ENCODE measurements at places on chromosomes 1 and 21.

DNA sequence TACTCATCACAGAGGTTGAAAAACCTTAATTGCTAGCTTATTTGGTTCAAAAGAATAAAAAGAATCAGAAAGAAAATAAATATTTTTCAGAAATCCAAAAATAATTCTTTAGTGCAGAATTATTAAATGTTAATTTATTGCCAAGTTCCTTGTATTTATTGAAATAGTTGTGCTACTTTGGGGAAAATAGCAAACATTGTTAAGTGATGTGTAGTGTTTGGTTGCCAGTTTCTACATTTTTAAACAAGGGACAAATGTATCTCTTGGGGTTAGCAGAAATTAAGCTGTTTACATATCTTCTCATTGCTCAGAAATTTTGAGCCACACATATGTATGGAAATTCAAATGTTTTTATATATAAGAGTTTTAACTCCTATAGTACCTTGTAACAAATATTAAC is 775.0 kb downstream of the USP25 start:
- DNase-seq, result no peak

DNA sequence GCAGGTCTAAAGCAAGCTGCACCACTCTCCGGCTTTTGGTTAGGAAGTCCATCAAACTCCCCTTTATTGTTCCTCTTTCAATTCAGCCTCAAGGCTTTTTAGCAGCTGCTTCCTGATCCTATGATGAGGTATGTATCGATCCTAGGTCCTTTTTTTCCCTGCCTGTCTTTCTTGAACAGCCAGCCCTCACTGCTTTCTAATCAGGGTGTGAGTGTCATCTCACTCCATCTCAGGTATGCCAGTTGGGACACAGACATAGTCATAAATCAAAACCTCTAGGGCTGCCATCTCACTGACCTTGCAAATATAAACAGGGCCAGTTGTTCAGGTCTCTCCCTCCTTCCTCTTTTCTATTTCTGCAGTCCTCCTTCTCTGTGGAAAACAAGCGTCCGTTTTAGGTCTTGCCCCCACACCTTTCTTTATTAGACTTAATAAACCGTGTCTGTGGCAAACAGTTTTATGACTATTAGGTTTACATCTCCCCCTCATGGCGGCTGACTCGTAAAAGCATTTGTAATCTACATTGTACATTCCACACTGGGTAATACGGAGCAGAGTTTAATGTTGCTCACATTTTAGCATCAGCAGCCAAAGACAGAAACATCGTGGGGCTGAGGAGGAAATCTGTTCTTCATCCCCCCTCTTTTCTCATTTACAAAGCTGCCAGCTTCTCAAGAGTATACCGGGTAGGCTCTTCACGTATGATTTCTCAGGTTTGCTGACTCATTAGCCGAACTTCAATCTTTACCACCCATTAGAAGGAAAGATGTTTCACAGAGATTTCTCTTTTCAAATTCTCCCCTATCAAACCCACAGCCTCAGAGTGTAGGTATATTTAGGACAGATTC is 11.6 kb downstream of the STYXL2 start:
- no peak for DNase-seq

- no peak for DNase-seq
Measured at GRCh38 chr1:31228986-31229385, 10.7 kb downstream of the NKAIN1 start.

- no peak for DNase-seq
Measured at GRCh38 chr21:46250146-46250725, 21.7 kb upstream of the LSS start.

DNA sequence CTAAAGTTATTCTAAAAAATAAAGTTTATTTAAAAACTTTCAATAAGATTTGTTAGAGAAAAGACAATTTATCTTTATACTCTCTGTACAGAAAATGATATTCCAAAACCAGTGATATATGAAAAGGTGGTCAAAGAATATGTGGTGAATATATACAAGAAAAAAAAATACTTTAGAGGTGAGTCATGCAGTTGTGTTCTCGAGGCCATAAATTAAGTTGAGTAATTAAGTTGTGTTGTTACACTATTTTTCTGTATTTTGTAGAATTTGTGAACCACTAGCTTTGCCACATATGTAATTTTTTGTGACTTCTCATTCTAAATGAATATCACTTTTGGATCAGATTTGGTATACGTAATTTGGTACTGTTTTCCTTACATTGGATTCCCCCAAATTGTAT is 23.6 kb upstream of the DUSP10 start:
- DNase-seq, result no peak

DNA sequence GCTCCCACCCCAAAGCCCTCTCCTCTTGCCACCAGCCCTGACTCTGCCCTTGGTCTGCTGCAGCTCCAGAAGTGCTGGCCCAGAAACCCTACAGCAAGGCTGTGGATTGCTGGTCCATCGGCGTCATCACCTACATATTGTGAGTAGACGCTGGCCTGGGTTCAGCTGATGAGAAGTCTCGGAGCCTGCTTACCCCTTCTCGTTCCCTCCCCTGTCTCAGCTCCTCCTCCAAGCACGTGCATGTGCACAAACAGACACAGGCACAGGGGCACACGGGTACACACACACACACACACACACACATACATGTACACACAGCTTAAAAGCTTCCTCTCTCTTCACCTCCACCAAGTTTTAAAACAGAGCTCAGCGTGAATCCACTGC is 24.3 kb downstream of the CAMK1G start:
- no peak for DNase-seq

GRCh38 chr1:35544976-35545375 is 12.2 kb downstream of the KIAA0319L start:
- DNase-seq, result no peak

GRCh38 chr1:7640920-7641585 is 130.0 kb upstream of the VAMP3 start:
- no peak for DNase-seq

DNA sequence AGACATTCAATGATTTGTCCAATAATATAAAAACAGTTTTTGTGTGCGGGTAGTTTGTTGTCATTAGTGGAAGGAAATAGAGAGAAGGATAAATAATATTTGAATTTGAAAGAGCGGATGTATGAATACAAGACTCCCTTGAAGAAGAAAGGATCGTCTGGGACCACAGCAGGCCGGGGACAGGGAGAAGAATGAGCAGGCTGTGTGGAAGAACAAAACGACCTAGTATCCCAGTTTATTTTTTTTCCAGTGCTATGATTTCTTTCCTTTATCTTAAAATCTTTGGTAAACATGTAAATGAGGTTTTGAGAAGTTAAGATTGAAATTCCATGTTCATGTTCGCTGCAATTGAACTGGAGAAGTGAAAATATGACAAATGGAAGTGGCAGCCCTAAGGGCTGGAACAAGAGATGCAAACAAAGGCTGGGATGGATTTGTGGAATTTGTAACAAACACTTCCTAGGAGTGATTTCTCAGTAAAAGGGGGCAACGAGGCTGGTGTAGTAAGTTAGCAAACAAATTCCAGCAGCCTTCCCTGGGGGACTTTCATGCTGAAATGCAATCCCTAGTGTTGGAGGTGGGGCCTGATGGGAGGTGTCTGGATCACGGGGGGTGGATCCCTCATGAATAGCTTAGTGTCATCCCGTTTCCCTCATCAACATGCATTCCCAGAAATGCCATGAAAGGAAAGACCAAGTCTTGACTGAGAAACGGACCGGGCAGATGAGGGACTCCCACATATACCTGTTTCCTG is 10.2 kb upstream of the IFI16 start:
- no peak for DNase-seq

GRCh38 chr1:119086830-119087229 is 53.6 kb downstream of the WARS2 start:
- no peak for DNase-seq

DNA sequence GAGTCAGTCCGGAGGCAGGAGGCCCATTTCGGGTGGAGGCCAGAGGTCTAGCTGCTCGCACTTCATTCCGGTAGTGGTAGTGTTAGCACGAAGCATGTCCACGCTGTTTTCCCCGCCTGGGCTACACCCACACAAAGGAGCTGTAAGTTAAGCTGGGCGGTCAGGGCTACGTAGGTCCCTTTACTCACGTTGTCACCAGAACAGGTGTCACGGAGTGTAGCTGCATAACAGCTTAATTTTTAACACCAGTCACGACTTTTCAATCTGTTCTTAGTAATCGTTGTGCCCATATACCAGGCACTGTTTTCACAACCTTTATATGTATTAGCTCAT is 15.6 kb downstream of the HLX start:
- no peak for DNase-seq

- no peak for DNase-seq
Measured at GRCh38 chr1:54575605-54576290, 27.7 kb downstream of the ACOT11 start.

- no peak for DNase-seq
Measured at GRCh38 chr1:235304549-235305451, 23.2 kb downstream of the ARID4B start.

DNA sequence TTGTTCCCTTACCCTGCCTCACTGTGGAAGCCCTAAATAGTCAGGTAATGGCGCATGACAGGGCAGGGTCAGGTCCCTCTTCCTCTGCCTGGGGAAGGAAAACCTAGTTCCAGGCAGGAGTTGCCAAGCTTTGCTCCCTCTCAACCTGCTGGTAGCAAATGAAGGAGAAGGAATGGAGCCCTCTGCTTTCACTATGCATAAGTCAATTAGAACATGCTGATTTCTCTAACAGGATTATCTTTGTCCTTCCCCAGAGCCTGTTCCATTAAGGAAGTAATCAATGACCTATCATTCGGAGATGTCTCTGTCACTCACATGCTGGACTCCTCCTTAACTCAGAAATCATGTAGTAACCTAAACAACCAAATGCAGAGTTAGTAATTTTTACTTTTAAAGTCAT is 161.8 kb upstream of the NFIA start:
- DNase-seq, result no peak

DNA sequence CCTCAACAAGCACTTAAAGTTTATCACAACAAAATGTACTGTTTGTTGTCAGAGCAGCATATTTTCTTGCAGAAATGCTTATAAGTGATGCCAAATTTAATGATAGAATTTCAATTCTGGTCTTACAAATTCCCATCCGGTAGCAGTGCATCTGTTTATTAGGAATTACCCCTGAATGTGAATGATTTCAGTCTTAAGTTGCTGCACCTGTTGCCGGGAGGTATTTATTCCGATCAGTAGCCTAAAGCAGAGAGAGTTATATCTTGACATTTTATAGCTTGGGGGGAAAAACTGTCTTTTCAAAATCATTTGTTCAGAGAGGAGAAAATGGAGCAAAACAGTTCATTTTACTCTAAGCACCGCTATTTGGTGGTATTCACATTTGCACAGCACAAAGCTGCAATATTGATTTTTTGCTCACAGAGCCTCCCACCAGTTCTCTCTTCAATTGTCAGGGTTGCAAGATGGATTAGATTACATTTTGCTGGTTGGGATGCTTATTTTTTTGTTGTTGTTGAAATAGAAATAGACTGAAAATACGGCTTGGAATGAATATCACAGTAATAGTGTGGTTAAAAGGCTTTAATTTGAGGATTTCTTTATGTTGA is 98.6 kb downstream of the ADGRL2 start:
- no peak for DNase-seq

GRCh38 chr1:94597701-94598100 is 56.1 kb upstream of the F3 start:
- no peak for DNase-seq

DNA sequence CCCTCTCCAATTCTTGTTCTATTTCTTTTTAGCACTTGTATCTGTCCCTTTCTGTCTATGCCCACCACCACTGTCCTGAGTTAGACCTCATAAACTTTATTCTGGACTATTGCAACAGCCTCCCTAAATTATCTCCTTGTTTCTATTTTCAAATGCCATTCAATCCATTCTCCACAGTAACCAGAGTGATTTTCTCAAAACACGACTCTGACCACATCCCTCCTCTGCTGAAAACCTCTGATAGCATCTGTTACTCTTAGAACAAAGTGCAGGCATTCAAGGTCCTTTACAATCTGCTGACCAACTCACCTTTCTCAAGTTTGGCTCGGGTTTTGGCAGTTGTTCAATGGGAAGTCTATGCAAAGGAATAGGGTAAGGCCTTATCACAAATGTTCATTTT is 22.8 kb upstream of the GPX7 start:
- no peak for DNase-seq

DNA sequence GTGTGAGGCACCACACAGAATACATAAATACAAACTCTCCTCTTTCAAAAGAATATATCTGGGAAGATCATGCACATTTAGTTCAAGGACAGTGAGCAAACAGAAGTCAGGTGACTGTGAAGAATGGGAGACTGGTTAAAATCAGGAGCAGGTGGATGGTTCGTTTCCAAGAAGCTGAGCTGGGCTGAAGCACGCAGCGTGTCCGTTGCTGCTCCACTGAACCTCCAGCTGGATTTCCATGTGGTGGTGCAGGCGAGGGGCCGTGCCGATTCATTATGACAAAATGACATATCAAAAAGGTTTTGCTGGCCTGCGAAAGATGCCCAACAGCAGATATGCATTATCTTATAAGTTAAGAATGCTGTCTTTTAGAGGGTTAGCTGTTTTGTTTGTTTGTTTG is 66.0 kb downstream of the OLIG1 start:
- no peak for DNase-seq

DNA sequence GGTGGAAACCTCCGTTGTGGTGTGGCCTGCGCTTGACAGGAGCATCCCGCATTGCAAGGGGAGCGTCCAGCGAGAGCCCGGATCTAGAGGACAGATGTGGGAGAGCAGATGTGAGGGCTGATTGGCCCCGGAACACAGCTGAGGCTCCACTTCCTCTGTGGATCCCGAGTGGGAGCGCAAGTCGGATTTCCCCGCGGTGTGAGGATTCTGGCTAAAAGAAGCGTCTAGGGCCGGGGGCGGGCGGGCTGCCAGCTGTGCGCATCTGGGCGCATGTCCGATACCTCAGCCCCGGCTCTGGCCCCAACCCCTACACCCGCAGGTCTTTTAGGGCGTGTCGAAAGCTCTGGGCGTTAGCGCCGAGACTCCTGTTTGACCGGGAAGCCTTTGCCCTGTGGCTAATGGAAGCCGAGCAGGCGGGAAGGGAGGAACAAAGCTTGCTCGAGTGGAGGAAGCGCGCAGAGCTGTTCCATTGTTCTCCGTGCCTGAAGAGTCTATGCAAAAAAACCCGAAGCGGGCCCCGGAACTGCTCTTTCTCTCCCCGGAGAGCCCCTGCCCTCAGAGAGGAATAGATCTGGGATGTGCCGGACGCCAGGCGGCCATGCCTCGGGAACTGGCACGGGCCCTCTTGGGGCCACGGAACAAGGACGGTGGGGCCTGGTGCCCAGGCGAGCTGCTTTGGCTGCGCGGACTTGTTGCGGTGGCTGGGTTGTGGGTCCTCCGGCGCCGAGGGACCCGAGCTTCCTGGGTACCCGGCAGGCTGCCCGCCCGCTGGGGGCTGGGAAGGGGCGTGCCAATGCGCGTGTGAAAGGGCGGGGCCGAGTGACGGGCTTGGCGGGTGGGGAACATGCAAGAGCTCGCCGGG is 111.1 kb downstream of the NAV1 start:
- no peak for DNase-seq

GRCh38 chr1:205056188-205056611 is 13.2 kb downstream of the CNTN2 start:
- DNase-seq, result no peak

- no peak for DNase-seq
Measured at GRCh38 chr1:69213644-69214043, 354.1 kb upstream of the LRRC7 start.

Measured in activated naive CD4-positive, alpha-beta T cell (primary cell).